Nucleus accumbens (tissue), 56 donors: ENCODE measurements at places on chromosomes 11 and 22.

- DNase-seq: no peak
Measured at GRCh38 chr11:3195251-3196160, 23.1 kb downstream of the MRGPRG start.

DNA sequence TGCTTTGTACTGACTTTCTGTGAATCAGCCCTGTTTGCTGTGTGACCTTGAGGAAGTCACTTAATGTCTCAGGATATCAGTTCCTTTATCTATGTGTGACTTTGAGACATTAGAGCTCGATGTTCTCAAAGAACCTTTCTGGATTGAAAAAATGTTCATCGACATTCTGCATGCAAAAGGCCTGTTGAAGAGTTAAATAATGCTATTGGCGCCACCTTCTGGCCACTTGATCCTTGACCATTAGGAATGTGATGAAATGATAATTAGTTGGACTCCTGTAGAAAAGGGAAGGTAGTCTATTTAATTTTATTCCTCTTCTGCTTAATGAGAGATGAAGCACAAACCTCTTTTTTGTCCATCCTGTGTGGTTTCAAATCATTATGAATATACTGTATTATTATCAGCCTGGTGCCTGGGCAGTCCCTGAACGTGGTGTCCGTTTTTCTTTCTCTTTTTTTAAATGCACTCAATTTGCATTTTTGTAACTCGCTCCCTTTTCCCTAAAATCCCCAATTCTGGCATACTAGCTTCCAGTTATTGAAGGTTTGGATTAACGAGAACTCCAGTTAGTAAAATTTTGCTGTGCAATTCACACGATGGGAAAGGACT lies 20.7 kb downstream of the ELF5 start:
- no peak for DNase-seq

GRCh38 chr11:45287316-45287903 lies 1.3 kb upstream of the SYT13 start:
- no peak for DNase-seq

DNA sequence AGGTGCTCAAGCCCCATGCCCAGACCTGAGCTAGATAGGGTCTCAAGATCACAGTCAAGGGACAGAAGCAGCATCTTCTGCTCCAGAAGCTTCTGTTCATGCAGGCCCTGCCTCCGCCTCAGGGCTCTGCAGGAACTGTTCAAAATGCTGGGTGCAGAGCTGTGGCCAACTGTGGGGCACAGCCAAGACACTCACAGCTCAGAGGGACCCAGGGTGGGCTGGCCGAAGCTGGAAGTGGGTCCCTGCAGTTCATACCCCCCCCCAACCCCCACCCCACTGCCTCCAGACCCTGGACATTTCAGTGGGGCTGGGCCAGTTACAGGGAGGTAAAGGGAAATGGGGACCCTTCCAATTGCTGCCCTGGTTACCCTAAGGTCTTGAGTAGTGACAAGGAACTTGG lies 129.0 kb downstream of the CRYBB2 start:
- no peak for DNase-seq

DNA sequence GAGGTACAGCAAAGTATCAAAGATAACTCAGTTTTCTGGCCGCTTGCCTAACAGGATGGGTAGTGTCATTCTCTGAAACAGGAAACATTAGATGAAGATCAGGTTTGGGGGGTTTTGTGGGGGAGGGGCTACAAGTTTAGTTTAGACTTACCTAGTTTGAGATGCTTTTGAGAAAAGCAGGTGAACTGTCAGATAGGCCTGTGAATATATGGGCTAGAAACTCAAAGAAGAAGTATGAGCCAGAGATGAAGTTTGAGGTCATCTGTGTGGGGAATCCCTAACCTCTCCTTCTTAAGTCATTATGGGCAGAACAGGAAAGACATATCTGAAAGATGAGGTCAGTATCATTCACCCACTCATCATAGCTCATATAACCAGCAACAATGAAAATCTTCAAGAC lies 11.9 kb downstream of the HOATZ start:
- DNase-seq: no peak

- DNase-seq: no peak
Measured at GRCh38 chr11:61868571-61869428, 22.5 kb downstream of the FADS3 start.

DNA sequence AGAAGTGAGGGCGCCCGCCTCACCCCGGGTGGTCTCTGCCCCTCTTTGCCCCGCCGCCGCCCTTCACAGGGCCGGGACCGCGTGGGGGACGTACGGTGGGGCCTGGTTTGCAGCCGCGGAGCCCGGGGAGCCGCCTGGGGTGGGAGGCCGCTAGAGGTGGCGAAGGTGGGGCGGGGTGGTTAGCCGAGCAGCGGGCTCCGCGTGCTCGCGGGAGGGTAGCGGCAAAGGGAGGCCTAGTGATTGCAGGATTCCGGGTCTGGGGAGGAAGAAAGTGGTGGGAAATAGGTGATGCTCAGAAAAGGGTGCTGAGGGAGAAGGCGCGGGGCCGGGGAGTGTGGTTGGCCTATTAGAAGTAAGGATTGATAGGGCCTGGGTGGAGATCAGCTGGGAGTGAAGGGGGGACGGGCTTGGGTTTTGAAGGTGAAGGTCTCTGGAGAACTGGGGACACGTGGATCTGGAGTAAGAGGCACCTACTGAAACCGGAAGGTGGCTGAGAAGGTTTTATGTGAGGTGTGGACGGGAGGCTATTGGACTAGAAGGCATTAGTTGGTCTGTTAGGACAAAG lies 571 bp downstream of the FAR1 start:
- no peak for DNase-seq

- DNase-seq: no peak
Measured at GRCh38 chr22:24540470-24540869, 14.5 kb downstream of the GUCD1 start.

- no peak for DNase-seq
Measured at GRCh38 chr22:18022876-18023275, 1.5 kb downstream of the MICAL3 start.

DNA sequence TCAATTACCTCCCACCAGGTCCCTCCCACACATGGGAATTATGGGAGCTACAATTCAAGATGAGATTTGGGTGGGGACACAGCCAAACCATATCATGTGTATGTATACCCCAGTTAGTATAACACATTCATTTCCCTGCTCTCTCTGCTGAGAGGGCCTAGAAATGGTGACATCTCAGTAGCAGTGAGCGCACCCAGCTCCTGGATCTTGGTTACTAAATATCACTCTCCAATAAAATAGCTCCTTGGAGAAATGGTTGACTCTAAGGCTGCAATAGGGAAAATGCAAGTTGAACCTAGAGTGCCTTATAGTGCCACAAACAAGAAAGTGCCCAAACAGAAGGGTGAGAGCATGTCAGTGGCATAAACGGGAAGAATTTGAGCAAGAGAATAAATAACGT lies 59.6 kb downstream of the ARHGEF12 start:
- DNase-seq: no peak

- no peak for DNase-seq
Measured at GRCh38 chr11:16217631-16218030, 138.7 kb downstream of the SOX6 start.

DNA sequence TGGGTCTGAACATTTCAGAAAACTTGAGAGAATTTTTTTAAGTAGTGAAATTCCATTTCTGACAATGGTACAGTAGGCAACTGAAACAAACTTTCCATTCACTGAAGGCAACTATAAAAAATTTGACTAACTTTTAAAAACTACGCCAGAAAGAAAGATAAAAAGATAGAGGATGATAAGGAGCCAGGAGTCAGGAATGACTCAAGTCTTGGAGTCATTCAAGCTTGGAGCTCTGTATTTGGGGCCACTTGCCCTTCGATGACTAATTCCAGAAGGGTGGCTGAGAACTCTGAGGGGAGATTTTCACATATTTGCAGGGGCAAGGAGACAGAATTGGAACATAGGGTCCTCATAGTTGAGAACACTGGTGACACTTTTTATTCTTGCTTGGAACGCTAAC lies 1083.2 kb upstream of the CNTN5 start:
- no peak for DNase-seq

DNA sequence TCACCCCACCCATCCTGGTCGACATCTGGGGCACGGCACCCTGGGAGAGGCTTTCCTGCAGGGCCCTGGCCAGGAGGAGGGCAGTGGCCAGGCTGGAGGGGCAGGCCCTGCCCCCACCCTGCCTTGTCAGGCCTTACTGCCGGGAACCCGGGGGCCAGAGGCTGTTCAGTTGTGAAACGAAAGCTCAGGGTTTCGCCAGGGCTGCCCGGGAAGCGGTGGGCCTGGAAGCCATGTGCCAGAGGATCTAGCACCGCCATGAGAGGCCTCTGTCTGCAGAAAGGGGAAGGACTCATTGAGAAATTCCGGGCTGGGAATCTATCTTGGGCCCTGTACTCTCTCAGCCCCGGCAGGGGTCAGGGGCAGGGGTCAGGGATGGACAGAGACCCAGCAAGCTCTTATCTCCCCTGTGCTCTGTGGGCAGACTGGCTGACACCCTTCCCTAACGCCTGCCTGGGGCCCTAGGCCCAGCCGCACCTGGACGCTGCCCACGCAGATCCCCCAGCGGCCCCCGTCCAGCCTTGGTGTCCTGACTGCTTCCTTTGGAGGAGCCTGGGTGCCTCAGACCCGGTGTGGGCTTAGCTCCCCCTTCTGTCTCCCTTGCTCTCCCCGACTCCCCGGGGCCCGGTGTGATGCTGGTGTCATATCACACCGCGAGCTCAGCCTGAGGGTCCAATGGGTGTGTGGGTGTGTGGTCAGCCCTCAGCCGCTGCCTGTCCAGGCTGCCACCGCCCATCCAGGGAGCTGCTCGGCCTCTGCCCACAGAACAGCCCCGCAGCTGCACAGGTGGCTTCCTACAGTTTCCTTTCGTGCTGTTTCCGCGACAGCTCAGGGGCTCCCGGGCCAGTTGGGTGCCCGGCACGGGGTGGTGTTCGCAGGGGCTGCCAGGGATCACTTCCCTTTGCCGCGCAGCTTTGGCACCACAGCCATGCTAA lies 6.5 kb downstream of the PIM3 start:
- DNase-seq: no peak

DNA sequence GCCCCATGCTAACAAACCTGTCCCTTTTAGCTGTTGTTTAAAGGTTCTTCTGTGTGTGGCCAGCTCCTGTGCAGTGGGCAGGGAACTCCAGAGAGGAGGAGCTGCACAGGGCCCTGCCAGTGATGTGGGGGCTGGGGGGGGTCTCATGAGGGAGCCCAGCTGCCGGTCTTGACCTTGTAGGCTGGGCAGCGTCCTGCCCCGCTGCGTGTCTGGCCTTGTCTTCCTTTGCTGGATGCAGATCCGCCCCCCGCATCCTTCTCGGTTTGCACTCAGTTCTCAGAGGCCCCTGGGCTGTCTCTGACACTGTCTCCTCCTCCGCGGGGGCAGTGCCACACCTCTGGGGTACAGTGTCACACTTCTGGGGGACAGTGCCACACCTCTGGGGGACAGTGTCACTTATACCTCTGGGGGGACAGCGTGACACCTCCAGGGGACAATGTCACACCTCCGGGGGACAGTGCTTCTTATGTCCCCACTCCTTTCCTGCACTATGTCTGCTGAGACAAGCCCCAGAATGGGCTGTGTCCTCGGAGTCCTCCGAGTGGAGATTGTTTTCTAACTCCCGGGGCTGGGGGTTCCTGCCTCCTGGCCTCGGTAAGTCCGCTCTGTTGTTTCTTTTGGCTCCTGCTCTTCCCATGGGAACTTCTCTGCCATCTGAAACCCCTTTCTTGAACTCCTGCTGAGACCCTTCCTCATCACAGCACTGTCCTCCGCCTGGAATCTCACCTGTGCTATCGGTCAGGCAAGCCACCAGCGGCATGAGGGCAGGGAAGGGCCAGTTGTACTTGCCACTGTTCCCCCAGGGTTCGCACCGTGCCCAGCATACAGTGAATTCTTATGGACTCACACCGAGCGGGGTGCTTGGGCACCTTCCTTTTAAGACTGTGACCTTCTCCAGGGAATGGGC lies 788.3 kb downstream of the TBC1D22A start:
- no peak for DNase-seq

DNA sequence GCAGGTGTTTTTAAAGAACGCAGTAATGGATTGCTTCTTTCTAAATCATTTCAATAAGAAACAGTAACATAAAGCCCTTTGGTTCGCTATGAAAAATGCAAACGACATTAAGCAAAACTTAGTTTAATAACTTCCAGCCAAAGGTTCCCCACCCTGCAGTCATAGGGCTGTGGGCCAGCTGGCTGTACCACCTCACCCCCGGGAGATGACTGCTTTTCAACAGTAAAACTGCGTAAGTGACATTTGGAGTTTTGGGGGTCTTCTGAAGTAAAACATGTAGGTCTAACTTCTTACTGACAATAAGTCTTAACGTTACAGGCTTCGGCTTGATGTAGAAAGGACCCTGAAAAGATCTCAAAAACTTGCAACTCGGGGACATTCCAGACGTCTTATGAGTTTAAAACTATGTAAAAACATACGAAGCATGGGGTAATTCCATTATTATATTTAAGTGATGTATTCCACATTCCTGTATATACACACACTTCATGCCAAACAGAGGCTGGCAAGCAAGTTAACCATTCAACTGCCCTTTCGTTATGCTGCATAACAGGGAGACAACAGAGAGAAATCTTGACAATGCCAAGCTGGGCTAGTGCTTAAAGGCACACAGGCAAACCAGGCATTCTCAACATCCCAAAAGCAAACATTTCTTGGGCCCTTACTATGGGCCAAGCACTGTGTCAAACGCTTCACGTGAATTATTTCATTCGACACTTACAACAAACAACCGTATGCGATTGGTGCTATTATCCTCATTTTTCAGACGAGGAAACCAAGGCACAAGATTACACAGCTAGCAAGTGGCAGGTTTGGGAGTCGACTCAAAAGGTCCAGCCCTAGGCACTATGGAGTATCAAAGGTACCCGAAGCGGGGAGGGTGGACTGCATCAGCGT lies 1.2 kb downstream of the MRTFA start:
- DNase-seq: no peak

DNA sequence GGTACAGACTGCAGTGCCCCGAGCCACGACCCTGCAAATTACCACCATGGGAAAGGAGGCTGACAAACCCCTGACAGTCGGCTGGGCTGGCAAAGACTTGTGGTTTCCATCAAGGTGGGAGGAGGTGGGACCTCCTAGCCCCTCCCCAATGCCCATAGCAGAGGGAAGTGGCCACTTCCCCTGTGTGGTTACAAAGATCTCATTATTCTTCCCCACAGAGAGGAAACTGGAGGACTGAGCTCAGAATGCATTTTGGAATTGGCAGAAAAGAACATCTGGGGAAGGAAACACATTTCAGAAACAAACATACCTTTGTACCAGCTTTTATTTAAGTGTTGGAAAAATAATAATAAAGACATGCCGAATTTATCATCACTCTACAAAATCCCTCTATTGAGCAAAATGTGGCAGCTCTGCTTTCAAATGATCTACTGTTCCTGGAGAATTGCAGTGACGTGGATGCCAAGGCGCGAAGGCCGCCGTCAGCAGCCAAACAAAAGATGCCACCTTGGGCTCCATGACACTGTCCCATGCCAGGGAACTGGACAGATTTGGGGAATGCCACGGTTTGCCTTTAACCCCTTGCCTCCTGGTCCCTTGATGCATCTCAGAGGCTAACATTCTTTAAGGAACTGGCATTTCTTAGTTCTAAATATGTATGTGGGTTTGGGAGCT lies 169.6 kb downstream of the CRYBB2 start:
- DNase-seq: no peak

DNA sequence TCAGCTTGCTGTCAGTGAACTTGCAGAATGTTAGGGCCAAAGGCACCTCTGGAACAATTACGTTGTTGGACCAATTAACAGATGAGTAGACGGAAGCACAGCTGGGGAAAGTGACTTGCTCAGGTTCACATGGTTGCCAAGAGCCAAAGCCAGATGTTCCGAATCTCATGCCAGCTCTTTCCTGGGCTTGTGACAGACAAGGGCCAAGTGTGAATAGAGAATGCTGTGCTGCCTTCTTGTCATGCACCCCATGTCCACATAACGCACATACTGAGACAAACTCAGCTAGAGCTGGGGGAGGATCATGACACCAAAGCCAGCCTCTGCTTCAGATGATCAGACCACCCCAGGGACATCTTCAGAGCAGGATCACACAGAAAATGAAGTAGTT lies 616.3 kb downstream of the INSC start:
- no peak for DNase-seq
